DMS 273 treated with DMSO at 0.1 percent for 48 hours (cell line): ENCODE measurements at places on chromosomes 5 and 9.

DNA sequence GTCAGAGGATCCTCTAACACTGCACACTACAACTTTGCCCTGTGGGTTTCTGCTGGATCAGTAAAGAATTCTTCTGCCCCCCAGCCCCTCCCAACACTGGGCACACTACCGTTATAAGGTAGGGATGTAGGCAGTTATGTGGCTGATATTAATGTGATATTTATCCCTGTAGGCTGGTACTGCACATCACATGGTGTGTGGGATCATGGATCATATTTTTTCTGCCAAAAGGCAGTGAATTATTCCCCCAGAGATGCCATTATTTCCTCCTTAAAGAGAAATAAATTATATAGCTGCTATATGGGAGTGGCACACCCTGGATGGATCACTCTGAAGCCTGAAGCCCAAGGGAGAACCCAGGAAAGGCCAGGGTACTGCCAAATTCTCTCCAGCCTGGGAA, 69.5 kb downstream of the SV2C start:
- no peak for DNase-seq

DNA sequence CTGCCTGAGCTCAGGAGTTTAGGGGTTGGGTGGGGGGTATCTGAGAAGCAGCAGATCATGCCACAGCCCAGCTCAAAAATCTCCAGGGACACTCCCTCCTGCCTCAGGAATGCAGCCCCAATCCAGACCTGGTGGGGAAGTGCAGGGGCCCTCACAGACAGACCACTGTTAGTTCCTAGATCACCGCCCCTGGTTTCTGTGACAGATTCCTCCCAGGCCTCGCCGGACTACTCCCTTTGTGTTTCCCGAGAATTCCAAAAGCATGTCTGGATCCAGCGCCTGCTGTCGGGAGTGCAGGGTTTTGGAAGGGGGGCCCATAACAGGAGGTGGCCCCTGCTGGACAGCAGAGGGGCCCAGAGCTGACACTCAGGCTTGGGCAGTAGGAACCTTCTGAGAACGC, 74.5 kb downstream of the CTSL start:
- DNase-seq = no peak

DNA sequence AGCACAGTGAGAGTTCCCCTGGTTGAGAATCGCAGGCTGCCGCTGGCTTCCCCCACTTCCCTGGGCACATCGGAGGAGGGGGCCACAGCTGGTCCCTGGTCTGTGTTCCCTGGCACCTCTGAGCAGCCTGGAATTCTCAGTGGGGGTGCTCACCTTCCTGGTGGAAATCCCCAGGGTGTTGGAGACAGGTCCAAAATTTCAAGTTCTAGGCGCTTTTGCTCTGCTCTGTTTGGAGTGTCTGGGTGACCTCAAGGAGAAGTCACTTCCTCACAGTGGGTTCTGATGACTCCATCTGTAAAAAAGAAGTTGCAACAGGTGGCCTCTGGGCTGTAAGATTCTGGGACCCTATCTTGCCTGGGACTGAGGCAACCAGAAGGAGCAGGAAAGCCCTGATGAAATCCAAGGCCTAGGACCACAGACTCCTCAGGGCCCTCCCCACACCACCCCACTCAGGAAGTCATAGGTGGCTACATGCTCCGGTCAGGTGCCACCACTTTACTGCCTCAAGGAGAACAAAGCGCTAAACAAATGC, at the start of gene TRAF1:
TSS of gene TRAF1 (minus strand) at position 400 of the 532 bp plus-strand sequence. CDS start 721 bp downstream, outside the sequence.
- DNase-seq = no peak

DNA sequence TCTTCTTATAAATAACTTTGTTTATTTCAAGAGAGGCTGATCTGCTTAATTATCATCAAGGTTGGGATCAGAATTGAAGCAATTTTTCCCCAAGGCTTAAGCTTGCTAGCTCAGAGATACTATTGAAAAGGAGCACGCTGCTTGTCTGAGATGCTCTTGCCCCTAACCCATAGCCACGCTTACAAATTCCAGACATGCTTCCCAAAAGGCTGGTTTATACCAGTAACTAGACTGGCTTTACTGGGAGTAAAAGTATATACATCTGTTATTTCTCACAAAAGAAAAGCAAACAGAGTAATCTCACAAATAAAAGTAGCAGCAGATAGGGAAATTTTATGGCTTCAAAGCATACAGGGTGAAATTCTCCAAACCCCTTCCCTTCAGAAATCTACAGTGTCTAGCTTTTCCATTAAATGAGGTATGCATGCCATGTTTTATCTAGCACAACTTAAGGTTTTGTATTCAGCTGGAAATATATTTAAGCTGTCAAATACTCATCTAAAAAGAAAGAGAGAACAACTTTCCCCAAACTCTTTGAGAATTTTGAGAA, 163.2 kb upstream of the TRPC7 start:
- no peak for DNase-seq

GRCh38 chr9:128494746-128495129, 9.8 kb upstream of the GLE1 start:
- DNase-seq = no peak

GRCh38 chr5:55645304-55645703, 66.8 kb downstream of the SLC38A9 start:
- DNase-seq = no peak

GRCh38 chr9:22374051-22374450, 72.6 kb upstream of the DMRTA1 start:
- DNase-seq = peak; percentile 95

- no peak for DNase-seq
These were observed 78.3 kb downstream of the COL27A1 start for GRCh38 chr9:114233491-114234185.

DNA sequence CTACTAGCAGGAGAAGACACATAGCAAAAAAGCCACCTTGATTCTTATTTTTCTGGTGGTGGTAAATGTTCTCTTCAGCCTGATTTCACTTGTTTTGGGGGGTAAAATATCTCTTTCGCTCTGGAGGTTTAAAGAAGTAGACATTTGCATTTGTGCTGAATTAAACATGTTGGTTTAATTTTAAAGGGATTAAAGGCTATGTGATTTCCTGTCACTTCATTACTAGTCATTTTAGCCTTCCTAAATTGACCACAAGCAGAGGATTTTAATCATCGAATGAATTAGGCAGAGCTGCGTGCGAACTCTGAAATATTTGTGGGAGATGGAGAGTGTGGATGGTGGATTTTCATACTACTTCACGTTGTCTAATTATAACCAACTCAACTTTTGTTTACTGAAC, 4.8 kb downstream of the RASGRF2 start:
- no peak for DNase-seq

GRCh38 chr5:145975001-145975360, 38.6 kb downstream of the SH3RF2 start:
- DNase-seq = no peak

DNA sequence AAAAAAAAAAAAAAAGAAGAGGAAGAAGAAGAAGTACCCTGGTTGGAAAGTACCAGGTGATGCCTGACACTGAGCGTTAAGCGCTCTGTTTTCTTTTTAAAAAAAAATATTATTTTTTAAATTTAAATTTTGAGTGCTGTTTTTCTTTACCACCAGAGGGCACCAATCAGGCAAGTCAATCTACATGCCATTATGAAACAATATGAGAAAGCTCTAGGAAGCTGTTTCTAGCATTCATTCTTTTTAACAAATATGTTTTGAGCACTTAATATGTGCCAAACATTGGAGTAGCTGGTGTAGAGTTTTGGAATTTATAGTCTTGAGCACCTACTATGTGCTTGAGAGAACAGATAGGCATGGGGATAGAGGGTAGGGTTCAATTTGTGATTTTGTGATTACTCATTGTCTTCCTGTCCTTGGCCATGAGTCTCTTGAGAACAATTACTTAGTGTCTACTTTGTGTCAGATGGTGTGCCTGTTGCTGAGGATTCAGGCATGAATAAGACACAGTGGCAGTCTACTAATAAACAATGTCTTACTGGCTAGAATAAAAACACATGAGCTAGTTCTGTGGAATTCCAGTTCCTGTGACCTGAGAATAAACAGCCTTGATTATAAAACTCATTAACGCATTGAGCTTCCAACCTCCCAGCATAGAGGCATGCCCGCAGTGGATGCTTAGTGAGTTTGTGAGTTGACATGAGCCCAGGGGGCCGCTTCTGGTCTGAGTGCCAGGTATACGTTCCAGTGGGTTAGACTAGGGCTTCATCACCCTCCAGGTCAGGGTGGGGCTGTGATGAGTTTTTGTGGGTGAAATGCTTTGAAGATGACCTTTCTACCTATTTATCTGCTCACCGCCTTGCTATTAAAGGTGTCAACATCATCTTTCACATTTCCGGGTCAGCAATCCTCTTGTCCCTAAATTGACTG, 3.0 kb upstream of the UBE2R2 start:
- no peak for DNase-seq

DNA sequence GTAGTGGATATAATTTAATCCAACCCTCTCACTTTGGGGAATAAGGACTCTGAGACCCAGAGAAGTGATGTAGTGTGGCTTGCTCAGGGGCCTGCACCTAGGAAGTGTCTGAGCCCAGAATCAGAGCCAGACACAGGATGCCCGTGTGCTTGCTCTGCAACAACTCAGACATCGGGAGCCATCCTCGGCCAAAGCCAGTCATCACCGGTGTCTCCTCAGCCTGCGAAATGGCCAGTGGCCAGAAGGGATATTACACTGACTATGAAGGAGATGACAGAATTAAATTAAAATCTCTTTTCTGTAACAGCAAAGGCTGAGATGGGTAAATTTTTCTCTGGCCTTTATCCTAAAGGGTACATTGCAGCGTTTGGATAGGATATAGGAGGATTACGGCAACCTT, 102.9 kb downstream of the MARCHF11 start:
- DNase-seq = no peak

DNA sequence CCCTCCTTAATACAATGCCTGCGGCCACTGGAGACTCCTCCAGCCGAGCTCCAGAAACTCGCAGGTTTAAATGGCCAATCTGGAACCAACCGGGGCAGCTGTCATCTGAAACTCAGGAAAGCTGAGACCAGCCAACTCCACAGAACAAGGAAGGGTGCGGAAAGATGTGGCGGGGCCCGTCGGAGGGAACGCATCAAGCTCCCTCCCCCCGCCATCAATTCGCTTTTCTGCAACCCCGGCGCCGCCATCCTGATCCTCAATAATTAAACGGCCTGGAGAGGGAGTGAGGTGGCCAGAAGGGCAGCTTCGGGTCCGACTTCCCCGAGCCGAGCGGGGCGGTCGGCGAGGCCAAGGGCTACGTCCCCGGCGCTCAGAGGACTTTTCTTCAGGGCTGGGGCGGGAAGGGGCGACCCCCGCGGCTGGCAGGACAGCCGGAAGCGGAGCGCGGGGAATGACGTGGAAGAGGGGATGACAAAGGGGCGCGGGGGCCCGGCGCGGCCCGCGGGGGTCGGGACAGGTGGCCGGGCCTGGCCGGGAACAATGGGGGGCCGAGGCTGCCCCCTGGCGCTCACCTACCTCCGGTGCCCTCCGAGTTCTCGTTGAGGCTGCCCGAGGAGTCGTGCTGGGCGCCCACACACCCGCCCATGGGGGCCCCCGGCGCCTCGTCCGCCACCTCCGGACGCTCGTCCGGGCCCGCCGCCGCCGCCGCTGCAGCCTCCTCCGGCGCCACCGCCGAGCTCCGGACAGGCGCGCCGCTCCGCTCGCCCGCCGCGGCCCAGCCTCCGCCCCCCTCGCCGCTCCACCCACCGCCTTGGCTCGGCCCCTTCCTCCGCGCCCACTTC, at the start of gene UBTD2:
TSS of gene UBTD2 (minus strand) at position 745 of the 842 bp plus-strand sequence. CDS start at position 646, 99 bp downstream.
- peak; percentile 77 for DNase-seq

- DNase-seq = no peak
These were observed 1216.5 kb upstream of the CDH9 start for GRCh38 chr5:28254846-28255245.

GRCh38 chr9:296411-296810, 81.7 kb downstream of the DOCK8 start:
- no peak for DNase-seq

DNA sequence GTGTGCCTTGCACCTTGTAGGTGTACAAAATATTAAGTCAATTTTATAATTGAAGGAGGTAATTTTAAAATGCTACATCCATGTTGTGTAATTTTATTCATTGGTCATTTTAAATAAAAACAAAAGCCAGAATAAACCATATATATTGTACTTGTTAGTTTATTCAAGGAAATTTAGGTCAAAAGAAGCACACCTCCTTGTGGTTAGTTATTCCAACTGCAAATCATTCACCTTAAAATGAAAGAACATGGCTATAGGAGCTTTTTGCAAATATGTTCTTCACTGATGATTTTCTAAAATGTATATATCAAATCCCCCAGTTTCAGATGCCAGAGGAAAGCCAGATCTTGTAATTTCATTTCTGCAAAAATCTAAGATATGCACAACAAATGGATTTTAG, 5.4 kb upstream of the MOCS2 start:
- no peak for DNase-seq

DNA sequence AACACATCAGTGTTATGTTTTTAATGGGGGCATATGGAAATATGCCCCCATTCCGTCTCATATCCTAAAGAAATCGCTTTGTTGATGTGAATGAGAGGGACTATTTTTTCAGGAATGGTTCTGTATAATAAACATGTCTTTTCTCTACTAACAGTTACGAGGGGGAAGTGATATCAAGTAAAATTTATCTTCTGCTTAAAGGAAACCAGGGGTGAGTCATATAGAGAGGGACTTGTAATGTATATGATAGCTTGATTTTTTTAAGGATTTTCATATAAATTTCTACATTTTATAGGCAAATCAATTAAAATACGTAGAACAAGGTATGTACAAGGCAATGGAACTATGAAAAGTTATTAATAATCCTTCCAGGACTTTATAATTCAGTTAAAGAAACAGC, 207.1 kb downstream of the SEMA5A start:
- DNase-seq = no peak

DNA sequence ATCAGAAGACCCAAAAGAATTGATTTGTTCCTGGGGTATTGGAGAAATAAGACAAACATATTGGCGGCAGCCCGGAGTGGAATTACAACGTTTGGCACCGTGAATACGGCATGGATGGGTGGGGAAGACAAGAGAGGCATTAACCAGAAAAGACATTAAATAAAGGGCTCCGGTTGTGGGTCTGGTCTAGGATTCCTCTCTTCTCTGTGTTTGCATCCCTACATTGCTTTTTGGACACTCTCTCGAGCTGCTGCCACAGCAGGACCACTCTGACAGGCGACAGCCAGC, 138.7 kb upstream of the PALM2AKAP2 start:
- DNase-seq = no peak

DNA sequence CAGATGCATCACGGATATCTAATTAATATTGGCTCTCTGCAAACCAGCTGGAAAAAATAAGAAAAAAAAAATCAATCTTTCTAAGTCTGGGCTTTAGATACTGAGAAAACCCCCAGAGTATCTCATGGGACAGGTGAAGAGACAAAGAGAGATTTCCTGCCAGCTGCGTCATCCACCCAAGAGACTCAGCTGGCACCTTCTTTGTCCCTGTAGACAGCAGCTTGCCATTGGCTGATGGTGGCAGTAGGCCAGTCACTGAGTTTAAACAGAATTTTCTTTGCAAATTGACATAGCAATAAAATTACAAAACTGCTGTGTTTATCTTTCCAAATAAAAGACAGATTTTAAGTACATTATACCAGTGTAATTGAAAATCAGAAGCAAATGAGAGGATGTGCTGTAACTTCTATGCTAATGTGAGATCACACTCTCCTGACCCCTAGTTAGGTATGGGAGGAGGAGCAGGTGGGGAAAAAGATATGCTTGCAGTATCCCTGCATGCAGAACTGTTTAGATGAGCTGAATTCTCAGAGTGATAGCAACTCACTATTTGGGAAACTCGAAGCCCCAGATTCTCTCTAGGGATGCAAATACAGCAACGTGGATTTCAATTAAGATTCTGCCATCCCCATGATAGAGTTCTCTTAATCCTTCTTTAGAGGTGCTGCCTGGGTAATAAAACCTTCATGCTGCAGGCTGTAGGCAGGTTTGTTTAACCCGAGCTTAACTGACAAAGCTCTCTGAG, 72.2 kb downstream of the NMUR2 start:
- no peak for DNase-seq

GRCh38 chr5:95818181-95819147, 4.1 kb downstream of the GLRX start:
- DNase-seq = no peak
